ENCODE measurements at places on chromosomes 3 and 15. TPM values are rescaled to one million over a fixed set of nuclear protein-coding genes. Genes with fewer than 3 reads are reported as not detected.

DNA sequence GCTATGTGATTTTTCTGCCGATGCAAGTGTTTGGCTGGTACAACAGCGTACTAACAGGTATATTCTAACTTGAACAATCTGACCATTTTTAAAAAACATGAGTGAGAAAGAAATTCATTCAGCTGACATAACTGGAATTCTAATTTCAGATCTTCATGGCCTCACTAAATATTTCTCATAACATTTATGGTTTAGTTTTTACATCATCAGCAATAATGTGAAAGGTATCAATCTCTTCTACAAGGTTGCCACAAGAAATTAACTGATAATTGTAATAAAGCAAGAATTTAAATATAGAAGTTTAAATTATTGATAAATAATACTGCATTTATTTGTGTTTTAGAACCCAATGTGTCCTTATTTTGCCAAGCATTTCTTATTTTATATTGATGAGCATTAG is 5.2 kb upstream of the C3orf80 start:
- H3K36me3 ChIP-seq: no peaks in the 10 kb centered on the region
- no peaks in the 10 kb centered on the region for H3K27me3 ChIP-seq

LYSMD2 gene
- 15.0 TPM for total RNA-seq

DNA sequence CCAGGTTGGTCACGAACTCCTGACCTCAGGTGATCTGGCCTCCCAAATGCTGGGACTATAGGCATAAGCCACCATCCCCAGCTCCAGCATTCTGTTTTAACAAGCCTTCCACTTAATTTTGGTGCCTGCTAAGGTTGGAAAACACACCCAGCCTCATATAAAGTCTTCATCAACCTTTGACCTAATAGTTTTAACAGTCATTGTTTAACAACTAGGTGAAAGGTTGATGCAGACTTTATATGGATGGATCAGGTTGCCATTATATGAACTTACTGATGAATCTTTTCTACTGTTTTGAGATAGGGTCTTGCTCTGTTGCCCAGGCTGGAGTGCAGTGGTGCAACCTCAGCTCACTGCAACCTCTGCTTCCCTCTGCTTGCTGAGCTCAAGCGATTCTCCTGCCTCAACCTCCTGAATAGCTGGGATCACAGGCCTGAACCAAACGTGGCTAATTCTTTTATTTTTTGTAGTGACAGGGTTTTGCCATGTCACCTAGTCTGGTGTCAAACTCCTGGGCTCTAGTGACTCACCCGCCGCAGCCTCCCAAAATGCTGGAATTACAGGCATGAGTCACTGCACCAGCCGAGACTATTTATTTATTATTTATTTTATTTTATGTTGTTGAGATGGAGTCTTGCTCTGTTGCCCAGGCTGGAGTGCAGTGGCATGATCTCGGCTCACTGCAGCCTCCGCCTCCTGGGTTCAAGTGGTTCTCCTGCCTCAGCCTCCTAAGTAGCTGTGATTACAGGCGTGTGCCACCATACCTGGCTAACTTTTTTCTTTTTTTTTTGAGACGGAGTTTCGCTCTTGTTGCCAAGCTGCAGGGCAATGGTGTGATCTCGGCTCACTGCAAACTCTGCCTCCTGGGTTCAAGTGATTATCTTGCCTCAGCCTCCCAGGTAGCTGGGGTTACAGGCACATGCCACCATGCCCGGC is 3.1 kb upstream of the RPAP1 start:
- H3K27ac ChIP-seq: no peak overlapping the region
- H3K27me3 ChIP-seq: no peaks in the 10 kb centered on the region
- no peak for DNase-seq
- no peaks in the 10 kb centered on the region for H3K36me3 ChIP-seq
- no peak overlapping the region for H3K4me3 ChIP-seq

DNA sequence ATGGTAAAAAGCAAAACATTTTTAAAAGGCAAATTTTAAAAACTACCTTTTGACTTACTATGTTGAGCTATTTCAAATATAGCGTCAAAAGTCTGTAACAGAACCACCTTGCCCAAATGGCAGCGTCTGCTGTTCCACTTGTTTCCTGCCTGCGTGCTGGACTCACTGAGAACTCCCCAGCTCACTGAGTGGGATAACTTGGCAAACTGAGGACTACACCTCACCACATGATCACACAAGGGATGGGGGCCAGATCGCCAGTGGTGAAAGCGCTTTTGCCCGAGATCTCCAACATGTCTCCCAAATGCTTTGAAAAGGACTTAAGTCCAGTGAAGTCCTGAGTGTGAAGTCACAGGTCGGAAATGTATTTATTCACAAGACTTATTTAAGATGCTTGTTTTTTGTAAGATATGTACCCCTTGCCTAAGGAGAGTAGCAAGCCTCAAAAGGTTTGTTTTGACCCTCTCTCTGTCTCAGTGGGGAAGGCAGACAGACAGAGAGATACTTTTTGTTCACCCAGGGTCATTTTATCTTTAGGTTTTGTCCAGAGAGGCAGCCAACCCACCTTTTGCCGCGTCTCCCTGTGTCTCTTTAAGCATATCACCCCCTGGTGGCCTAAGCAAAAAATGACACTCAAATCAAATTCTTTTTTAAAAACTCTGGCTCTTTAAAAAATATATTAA is 192.6 kb downstream of the PDZRN3 start:
- H3K27me3 ChIP-seq: no peaks in the 10 kb centered on the region
- H3K4me3 ChIP-seq: no peak overlapping the region
- no peak for DNase-seq
- H3K36me3 ChIP-seq: no peaks in the 10 kb centered on the region

BCL2A1 gene
- 2.4 TPM for total RNA-seq

DNA sequence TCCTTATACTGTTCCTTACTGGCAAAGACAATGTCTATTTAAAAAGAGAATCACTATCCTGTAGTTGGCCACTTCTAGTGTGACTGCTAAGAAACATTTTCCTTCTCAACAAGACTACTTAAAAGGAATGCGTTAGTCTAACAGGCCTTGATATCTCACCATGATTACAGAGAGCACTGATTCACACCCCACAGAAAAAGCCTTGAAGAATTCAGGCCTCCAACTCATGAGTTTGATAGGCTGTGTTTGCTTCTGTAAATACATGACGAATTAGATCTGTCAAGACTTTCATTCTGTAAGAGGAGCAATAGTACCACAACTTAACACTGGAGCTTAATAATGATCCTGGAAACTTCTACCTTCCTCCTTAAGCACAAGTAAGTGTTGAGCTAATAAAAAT is 432.8 kb upstream of the NR2F2 start:
- no peak overlapping the region for H3K4me3 ChIP-seq
- no peaks in the 10 kb centered on the region for H3K4me1 ChIP-seq
- H3K36me3 ChIP-seq: no peaks in the 10 kb centered on the region
- no peaks in the 10 kb centered on the region for H3K27me3 ChIP-seq

DNA sequence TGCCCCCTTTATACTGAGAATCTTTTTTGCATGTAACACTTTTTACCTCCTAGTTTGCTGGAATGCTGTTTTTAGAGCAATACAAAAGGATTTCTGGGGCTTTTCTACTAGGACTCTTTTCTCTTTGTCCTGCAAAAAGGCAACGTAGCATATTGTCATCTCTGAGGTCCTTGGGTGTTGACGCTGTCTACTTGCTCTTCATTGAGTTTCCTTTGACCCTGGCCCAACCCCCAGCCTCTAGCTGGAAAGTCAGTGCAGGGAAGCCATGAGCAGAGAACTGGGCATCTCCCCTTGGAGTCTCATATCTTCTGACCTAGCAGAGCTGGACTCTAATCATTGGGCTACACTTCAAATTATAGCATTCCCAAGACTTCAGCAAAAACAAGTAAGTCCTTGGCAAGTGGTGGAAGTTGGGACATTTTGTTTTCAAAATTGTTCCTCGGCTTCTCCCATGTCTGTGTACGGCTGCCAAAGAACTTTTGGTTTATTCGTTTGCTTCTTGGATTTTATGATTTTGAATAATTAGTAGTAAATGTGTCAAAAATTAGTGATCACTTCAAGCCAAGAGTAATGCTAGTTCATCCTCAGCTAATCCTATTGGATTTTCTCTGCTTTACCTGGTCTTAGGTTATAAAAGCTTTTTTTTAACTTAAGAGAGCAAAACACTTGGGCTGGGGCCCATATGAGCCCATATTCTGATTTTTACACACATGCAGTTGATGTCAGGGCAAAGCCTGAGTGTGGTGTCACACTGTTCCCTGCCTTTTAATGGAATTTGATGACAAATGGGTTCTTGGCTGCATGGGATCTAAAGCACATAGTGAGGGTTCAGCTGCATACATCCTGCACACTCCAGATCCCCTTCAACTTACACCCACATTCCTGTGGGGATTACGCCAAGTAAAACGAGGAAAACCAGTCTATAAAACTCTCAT is 419.5 kb upstream of the C2CD4B start:
- H3K27ac ChIP-seq: no peak overlapping the region
- no peaks in the 10 kb centered on the region for H3K36me3 ChIP-seq
- H3K27me3 ChIP-seq: no peaks in the 10 kb centered on the region
- DNase-seq: no peak
- no peaks in the 10 kb centered on the region for H3K4me1 ChIP-seq

DNA sequence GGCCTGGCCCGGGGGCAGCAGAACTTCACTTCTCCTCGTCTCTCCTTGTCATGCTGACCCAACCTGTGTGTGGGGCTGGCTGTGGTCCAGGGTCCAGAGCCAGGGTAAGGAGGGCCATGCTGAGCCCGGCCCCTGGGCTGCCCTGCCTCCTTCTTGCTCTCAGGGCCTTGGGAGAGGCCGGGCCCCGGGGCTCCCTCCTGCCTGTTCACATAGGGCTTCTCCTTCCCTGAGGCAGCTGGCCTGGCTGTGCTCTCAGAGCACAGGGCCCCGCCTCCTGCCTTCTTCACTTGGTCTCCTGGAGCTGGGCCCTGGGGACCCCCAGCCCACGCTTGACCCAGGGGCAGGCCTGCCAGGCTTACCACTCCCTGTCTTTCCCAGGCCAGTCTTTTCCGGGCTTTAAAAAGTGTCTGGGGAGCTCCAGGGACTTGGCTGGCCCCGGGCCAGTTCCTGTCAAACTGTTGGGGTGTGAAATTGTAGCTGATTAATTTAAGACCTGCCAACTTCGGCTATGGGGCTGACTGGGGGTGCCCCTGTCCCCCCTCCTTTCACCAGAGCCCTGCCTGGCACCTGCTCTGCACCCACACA is 11.8 kb downstream of the PLXNA1 start:
- H3K4me3 ChIP-seq: no peak overlapping the region
- H3K4me1 ChIP-seq: no peaks in the 10 kb centered on the region
- DNase-seq: no peak
- no peaks in the 10 kb centered on the region for H3K27me3 ChIP-seq

GRCh38 chr3:8324747-8325146 is 176.9 kb upstream of the LMCD1 start:
- H3K27ac ChIP-seq: no peak overlapping the region
- H3K36me3 ChIP-seq: no peaks in the 10 kb centered on the region
- DNase-seq: no peak
- H3K4me1 ChIP-seq: no peaks in the 10 kb centered on the region
- no peaks in the 10 kb centered on the region for H3K27me3 ChIP-seq
- H3K4me3 ChIP-seq: no peak overlapping the region

DNA sequence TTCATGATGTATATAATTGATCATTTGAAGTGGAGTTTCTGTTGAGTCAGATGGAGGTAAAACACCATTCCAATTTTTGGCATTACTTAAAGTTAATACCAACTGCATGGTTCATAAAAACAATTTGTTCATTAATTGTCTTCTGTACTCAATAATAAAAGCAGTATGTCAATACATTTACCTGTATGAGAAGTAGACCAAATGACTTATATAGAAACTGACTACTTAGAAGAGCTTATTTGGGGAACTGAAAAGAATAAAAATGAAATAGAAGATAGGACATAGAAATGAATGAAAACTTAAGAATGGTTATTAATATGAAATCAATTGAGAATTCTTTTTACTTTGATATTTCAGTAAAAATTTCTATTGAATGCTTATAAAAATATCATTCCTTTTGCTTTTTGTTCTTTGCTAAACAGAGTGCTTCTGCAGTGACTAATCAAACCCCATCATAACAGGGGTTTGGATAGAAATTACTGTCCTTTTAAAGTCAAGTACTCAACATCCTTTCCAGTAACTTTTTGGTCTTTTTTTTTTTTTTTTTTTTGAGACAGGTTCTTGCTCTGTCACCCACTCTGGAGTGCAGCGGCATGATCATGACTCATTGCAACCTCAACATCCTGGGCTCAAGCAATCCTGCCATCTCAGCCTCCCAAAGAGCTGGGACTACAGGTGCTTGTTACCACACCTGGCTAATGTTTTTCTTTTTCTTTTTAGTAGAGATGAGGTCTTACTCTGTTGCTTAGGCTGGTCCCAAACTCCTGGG is 6.5 kb upstream of the CRYBG3 start:
- DNase-seq: no peak
- H3K27ac ChIP-seq: no peak overlapping the region
- H3K4me3 ChIP-seq: no peak overlapping the region

CELSR3 gene
- total RNA-seq: 0.68 TPM

GRCh38 chr3:74273555-74274402 is 340.7 kb downstream of the CNTN3 start:
- DNase-seq: no peak
- no peaks in the 10 kb centered on the region for H3K36me3 ChIP-seq
- H3K4me3 ChIP-seq: no peak overlapping the region
- no peak overlapping the region for H3K27ac ChIP-seq

GRCh38 chr3:58507356-58508078 is 15.6 kb downstream of the KCTD6 start:
- H3K4me1 ChIP-seq: no peaks in the 10 kb centered on the region
- H3K36me3 ChIP-seq: no peaks in the 10 kb centered on the region
- no peak overlapping the region for H3K27ac ChIP-seq
- no peaks in the 10 kb centered on the region for H3K27me3 ChIP-seq
- no peak for DNase-seq

- no peak overlapping the region for H3K27ac ChIP-seq
- no peak overlapping the region for H3K4me3 ChIP-seq
- DNase-seq: no peak
- H3K27me3 ChIP-seq: no peaks in the 10 kb centered on the region
Observed at GRCh38 chr15:56774356-56774755, 41.0 kb upstream of the ZNF280D start.

EPB42 gene
- total RNA-seq: 0.64 TPM

TTC14 gene
- 22.1 TPM for total RNA-seq

ADAMTS7 gene
- total RNA-seq: 1.4 TPM

- H3K27me3 ChIP-seq: no peaks in the 10 kb centered on the region
- no peak for DNase-seq
- no peaks in the 10 kb centered on the region for H3K36me3 ChIP-seq
- no peak overlapping the region for H3K27ac ChIP-seq
Observed at GRCh38 chr3:5229414-5229813, 41.9 kb downstream of the EDEM1 start.

DNA sequence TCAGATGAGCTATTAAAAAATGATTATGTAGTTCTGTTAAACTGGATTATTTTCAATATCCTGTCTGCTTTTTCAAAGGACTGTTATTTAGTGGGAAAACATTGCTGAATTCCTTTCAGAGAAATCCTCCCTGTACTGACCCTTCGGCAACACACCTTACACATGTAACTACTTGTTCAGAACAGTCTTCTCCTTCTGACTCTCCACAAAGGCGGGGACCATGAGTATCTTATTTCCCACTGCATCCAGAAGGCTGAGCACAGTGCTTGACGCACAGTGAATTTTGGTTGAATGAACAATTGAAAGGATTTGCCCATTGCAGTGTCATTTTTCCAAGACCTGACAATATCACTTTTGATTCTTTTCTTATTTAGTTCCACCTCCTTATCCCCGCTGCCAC is 23.1 kb upstream of the CFAP161 start:
- no peaks in the 10 kb centered on the region for H3K27me3 ChIP-seq
- no peaks in the 10 kb centered on the region for H3K36me3 ChIP-seq
- DNase-seq: no peak

CNTN4 gene
- total RNA-seq: 1.6 TPM

NTRK3 gene
- 0.43 TPM for total RNA-seq

GRCh38 chr3:101829437-101829830 is 19.9 kb upstream of the NFKBIZ start:
- DNase-seq: no peak
- H3K27me3 ChIP-seq: no peaks in the 10 kb centered on the region
- no peak overlapping the region for H3K4me3 ChIP-seq
- H3K27ac ChIP-seq: peak overlapping the region; percentile 89
- peaks cover 29% of the 10 kb centered on the region for H3K4me1 ChIP-seq
